ENCODE measurements at places on chromosomes 1 and 21.

DNA sequence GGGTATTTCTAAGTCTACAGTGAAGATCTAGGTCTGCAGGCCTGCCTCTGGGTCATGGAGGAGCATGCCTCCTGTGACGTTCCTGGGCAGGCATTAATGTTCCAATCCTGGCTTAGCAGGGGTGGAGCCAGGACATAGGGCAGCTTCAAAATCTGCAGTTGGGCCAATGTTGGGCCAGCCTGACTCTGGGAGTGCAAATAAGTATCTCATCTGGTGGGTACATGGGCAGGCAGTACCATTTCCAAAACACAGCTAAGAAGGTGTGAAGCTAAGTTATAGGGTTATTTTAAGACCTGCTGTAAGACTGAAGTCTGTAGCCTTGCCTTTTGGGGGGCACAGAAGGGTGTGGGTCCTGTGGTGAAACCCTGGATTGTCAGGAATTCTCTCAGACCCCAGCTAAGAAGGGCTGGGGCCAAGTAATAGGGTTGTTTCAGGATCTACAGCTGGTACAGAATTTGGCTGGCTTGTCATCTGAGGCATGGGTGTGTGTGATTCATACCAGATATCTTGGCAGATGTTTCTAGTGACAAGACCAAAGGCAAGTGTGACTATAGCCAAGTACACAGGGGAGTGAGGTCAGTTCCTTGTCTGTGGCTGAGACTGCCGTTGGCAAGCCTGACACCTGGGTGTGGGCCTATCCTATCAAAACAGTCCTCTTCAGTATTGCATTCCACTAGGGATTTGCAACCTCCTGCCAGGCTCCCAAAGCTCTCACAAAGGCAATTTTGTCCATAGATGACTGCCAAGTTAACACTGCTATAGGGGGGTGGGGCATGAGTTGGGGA, 468.7 kb upstream of the B3GALT2 start:
- no peak for DNase-seq

- DNase-seq = no peak
Observed at GRCh38 chr1:94349853-94350252, 68.3 kb upstream of the ABCD3 start.

- DNase-seq = no peak
Observed at GRCh38 chr1:3822421-3822820, 26.1 kb upstream of the LRRC47 start.

DNA sequence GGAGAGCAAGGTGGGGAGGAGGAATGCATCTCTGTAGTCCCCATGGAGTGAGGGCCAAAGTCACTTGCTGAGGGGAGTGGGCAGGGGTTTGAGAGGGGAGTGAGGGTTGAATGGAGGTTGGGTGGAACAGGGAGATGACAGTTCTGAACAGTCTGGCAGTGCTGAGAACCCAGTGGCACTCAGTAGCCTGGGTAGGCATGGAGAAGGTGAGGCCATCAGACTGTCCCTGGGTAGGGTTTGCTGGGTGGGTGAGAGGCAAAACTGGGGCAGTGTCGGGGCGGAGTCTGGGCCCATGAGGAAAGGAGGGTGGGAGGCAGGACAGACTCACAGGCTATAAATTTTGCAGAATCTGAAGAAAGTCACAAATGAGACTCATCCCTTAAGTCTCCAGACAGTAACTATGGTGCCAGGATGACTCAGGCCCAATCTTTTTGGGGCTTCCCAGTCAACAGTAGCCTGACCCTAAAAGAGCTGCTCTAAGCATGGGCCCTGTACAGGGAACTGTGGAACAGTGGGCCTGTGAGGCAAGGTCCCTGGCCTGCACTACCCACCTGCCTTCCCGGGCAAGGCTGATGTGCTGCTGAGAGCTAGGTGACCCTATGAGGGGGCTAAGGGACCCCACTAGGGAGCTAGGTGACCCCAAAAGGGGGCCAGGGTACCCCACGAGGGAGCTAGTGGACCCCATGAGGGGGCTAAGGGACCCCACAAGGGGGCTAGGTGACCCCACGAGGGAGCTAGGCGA, 51.0 kb upstream of the DMRTB1 start:
- no peak for DNase-seq

DNA sequence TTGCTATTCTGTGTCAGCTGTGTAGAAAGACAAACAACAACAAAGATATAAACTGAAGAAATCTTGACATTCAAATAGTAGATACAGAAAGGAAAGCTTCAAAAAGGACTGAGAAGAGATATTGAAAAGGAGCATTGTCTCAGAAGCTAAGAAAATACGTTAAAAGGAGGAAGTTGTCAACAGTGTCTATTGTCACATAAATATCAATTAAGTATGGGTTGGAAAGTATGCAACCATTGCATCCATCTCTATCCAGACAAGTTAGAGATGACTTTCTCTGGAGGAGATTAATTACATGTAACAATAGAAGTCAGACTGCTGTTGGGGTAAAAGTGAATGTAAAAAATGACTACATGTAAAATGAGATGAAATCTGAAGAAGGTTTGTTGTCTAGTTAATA, 29.7 kb upstream of the BRINP3 start:
- no peak for DNase-seq

- no peak for DNase-seq
Observed at GRCh38 chr1:183911285-183911684, 106.4 kb downstream of the RGL1 start.

DNA sequence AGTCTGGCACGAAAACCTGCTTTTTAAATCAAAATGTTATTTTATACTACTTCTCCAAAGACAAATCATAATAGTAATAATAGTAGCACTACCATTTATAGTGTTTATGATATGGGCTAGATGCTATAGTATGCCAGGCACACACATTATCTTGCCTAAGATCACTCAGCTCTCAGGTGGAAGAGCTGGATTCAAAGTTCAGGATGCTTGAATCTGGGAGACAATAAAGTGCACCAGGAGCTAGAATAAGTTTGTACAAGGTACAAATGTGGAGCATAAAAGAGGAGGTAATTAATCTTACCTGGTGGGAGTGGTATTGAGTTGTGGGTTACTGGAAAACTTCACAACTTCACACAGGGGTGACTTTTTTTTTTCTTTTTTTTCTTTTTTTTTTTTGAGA, 10.0 kb upstream of the ELOVL1 start:
- no peak for DNase-seq

DNA sequence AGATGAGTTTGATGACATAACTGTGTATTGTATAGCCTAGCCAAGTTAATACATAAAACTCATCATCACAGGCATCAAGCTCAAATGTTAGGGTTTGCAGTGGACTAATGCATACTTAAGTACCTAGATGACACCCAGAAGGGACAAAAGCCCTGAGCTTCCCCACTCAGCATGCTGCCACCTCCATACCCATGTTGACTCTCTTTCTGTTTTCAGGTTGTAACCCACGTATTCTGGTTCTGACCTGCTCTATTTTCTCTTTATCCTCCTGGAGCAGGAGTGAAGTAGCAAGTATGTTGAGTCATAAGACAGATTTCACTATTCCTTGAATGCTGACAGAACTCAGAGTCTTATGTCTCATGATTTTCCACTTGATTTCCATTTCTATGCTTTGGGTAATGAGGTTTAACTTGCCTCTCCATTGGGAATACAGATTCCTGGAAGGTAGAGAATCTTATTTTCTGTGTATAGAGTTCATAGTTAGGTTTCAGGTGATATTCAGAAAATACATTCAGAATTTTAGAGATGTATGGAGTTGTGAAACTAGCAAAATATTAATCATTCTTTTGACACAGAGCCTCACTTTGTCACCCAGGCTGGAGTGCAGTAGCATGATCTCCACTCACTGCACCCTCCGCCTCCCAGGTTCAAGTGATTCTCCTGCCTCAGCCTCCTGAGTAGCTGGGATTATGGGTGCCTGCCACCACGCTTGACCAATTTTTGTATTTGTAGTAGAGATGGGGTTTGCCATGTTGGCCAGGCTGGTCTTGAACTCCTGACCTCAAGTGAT, 122.5 kb upstream of the KCNJ15 start:
- DNase-seq = no peak

GRCh38 chr1:100306735-100307313, 40.8 kb downstream of the RTCA start:
- no peak for DNase-seq

DNA sequence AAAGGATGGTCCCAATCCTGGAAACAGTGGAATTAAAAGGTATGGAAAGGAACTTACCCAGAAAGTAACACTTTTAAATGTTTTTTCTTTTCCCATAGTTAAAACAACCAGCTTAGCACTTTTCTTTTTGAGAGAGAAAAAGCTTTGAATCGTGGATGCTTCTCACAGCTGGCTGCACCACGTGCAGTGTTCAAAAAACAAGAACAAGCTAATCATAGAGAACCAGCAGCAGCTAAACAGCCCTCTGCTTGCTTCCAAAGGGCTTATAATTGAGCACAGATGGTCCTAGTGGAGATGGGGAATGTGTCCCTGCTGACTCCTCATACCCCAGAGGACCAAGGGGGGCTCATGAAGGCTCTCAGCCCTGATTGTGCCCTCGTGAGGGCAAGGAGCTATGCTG, 26.4 kb downstream of the UTP25 start:
- DNase-seq = no peak

Measured in cardiac muscle cell (in vitro differentiated cells and primary cell).